Smooth muscle cell of the umbilical artery (primary cell): ENCODE measurements at places on chromosomes 4 and X. TPM values are rescaled to one million over a fixed set of nuclear protein-coding genes. Genes with fewer than 3 reads are reported as not detected.

The DRD5 gene
- not detected in 2 replicates for total RNA-seq

The DUSP21 gene
- total RNA-seq = not detected in 2 replicates

The SERPINA7 gene
- not detected in 2 replicates for total RNA-seq

The P2RY4 gene
- 0.14 TPM in 1 of 2 replicates, not detected in the other for total RNA-seq

The SLC7A11 gene
- 24.9 and 34.4 TPM in 2 replicates for total RNA-seq

The TLR3 gene
- 2.1 TPM in 2 replicates for total RNA-seq

The TMEM150C gene
- 0.23 and 0.30 TPM in 2 replicates for total RNA-seq

The NUDT11 gene
- 8.0 and 10.7 TPM in 2 replicates for total RNA-seq

The MAGEA10 gene
- not detected in 2 replicates for total RNA-seq

The ATOH1 gene
- not detected in 2 replicates for total RNA-seq

The SPANXB1 gene
- total RNA-seq = not detected in 2 replicates

The TENM3 gene
- 28.5 and 44.3 TPM in 2 replicates for total RNA-seq

The SPP1 gene
- 3.3 and 6.9 TPM in 2 replicates for total RNA-seq

The IQCM gene
- not detected in 2 replicates for total RNA-seq

The RNF128 gene
- total RNA-seq = 9.2 and 29.3 TPM in 2 replicates

The F8 gene
- total RNA-seq = 2.4 and 2.9 TPM in 2 replicates

The UGT2A3 gene
- not detected in 2 replicates for total RNA-seq

The CXCL11 gene
- total RNA-seq = not detected in 2 replicates

The CYSLTR1 gene
- total RNA-seq = not detected in 2 replicates

The NEUROG2 gene
- total RNA-seq = not detected in 2 replicates

The MAGEA1 gene
- total RNA-seq = not detected in 2 replicates

The PAGE2 gene
- not detected in 2 replicates for total RNA-seq

The DCAF8L1 gene
- not detected in 2 replicates for total RNA-seq

The STS gene
- total RNA-seq = 5.0 and 6.8 TPM in 2 replicates

The TLR1 gene
- 0.59 and 0.60 TPM in 2 replicates for total RNA-seq

The EGF gene
- 5.9 and 11.3 TPM in 2 replicates for total RNA-seq

The TAF9B gene
- 5.9 and 9.5 TPM in 2 replicates for total RNA-seq

The ARSJ gene
- total RNA-seq = 23.5 and 37.6 TPM in 2 replicates

The USP51 gene
- total RNA-seq = 1.5 and 1.6 TPM in 2 replicates

The SLC34A2 gene
- total RNA-seq = not detected in 2 replicates

The PLP1 gene
- not detected in 2 replicates for total RNA-seq

The MAGEA9B gene
- total RNA-seq = not detected in 2 replicates

The GPAT3 gene
- 2.7 and 8.5 TPM in 2 replicates for total RNA-seq

The TSPAN7 gene
- not detected in 2 replicates for total RNA-seq

The KCNE5 gene
- 0.30 and 0.55 TPM in 2 replicates for total RNA-seq

The PHKA1 gene
- 21.1 and 22.5 TPM in 2 replicates for total RNA-seq

The PRKG2 gene
- total RNA-seq = under 0.01 and 0.05 TPM in 2 replicates

The GLOD5 gene
- not detected in 2 replicates for total RNA-seq

The SSR4 gene
- total RNA-seq = 49.2 and 134 TPM in 2 replicates

The SPATA18 gene
- total RNA-seq = 23.2 and 25.4 TPM in 2 replicates

The DDX53 gene
- total RNA-seq = not detected in 2 replicates

The MSX1 gene
- 5.3 and 9.0 TPM in 2 replicates for total RNA-seq

The TBX22 gene
- total RNA-seq = not detected in 2 replicates

The DAPP1 gene
- total RNA-seq = not detected in 2 replicates

The CT45A3 gene
- not detected in 2 replicates for total RNA-seq

The CLGN gene
- 3.0 and 5.7 TPM in 2 replicates for total RNA-seq

The VEGFC gene
- 31.5 and 76.2 TPM in 2 replicates for total RNA-seq

The CASP6 gene
- total RNA-seq = 29.4 and 31.6 TPM in 2 replicates

The MSANTD1 gene
- 0.59 and 1.0 TPM in 2 replicates for total RNA-seq

The ZIC3 gene
- not detected in 2 replicates for total RNA-seq

The POU3F4 gene
- total RNA-seq = not detected in 2 replicates

The NAA11 gene
- not detected in 2 replicates for total RNA-seq

The ANXA3 gene
- 5.9 and 9.3 TPM in 2 replicates for total RNA-seq

The CTAG1A gene
- total RNA-seq = not detected in 2 replicates

The CCSER1 gene
- total RNA-seq = 0.30 TPM in 1 of 2 replicates, not detected in the other

The UGT2B10 gene
- total RNA-seq = not detected in 2 replicates
